HFFc6 (cell line): ENCODE measurements at places on chromosomes 5 and 9. TPM values are rescaled to one million over a fixed set of nuclear protein-coding genes. Genes with fewer than 3 reads are reported as not detected.

DNA sequence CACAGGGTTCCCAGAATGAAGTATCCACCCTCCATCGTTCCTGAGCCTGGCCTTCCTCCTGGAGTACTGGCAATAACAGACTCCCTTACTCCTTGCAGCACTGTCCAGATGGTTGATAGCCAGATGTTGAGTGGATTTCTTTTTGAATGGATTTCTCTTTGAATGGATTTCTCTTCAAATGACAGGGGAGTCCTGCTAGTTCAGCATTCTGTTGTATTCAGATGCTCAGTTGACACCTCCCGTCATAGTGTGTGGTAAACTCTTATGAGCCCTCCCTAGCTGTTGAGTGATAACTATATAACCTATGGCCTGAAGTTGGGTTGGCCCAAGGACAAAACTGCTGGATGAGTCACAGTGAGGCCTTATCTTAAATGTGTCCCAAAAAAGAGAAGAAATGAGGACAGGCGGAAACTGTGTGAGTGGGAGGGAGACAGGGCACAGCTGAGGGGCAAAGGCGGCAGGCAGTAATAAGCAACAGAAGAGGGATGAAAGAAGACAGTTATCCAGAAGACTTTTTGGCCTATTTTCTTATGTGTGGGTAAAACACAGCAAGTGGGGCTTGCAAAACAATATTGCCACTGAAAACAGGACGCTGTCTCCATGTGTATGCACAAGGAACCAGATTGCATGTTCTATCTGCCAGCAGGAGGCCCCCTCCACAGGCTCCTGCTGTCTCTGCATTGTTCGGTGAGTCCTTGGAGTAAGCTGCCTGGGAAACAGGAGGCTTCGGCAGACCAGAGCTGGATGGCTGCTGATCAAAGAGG, 209.5 kb upstream of the S1PR3 start:
- DNase-seq: peak; percentile 29

C9 gene
- 0.18 TPM in 1 of 2 replicates, not detected in the other for total RNA-seq

FRRS1L gene
- total RNA-seq: not detected in 2 replicates

GRCh38 chr9:26078706-26079105, 400.5 kb upstream of the TUSC1 start:
- no peak for DNase-seq

SH3PXD2B gene
- total RNA-seq: 12.4 to 23.2 TPM (median 15.2 TPM) in 3 replicates

DNA sequence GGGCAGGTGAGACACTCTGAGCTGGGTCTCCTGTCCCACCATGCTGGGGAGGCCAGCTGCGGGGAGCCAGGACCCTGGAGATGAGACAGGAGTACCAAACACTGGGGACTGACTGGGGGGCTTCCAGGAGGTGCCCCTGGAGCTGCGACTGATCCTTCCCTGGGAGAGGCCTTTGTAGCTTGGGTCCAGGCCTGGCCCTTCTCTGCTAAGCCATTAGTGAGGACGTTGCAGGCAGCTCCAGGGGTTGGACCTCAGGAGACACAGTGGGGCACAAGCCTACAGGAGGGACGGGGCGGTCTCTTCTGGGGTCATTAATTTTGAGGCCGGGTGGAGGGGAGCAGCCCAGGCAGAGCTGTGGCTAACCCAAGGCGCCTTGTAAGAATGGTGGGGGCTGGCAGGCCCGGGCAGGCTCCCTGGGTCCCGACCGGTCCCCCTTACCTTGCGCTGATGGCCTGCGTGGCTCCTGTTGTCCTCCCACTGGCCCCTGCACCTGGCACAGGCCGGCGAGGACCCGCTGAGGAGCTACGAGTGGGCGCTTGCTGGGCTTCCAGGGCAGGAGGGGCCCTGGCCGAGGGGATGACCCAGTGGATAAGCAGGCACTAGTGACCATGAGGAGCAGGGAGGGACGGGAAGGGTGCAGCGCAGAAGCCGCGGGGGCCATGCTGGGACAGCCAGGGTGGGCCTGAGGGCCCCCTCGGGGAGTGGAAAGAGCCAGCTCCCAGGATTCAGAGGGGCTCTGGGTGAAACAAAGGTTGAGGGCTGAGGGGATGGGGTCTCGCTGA, 5.1 kb downstream of the MRPS2 start:
- no peak for DNase-seq
